ENCODE measurements at places on chromosomes 1 and 21.

- DNase-seq: no peak
Measured at GRCh38 chr1:209038316-209038715, 545.2 kb upstream of the CAMK1G start.

GRCh38 chr1:42917241-42917495 is 41.5 kb downstream of the SLC2A1 start:
- no peak for DNase-seq

DNA sequence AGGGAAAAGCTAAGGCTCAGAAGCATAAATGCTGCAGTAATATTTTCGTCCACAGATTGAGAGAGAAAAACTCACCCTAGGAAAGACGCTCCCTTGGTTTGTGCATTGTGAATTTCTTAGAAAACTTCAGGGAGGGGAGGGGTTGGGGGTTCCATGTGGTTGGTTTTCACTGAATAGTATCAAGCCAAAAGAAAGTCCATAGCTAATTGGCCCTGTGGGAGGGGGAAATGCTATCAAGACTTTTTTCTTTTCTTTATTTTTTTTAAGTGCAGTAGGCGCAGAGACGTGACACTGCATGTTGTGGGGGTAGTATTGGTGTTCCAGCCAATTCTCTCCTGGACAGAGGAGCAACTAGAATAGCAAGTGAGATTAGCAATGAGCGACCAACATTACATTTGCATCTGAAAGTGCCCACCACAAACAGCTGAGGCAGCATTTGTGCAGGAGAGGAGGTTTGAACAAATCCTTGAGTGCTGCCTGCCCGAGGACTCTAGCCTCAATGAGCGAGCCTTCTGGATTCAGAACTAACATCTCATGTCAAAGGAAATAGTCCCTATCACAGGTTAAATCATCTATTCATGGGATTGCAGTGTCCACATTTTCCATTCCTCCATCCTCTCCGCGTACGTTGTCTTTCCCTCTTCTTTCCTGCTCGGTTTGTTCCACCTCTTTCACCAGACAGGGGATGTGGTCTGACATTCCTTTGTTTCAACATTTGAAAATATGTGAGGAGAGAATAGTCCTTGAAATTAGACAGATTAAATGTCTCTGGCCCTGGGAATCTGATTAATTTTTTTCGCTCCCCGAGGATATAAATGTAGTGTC is 118.0 kb upstream of the MARK1 start:
- DNase-seq: no peak

GRCh38 chr1:109864930-109865612 is 45.6 kb upstream of the CSF1 start:
- no peak for DNase-seq

DNA sequence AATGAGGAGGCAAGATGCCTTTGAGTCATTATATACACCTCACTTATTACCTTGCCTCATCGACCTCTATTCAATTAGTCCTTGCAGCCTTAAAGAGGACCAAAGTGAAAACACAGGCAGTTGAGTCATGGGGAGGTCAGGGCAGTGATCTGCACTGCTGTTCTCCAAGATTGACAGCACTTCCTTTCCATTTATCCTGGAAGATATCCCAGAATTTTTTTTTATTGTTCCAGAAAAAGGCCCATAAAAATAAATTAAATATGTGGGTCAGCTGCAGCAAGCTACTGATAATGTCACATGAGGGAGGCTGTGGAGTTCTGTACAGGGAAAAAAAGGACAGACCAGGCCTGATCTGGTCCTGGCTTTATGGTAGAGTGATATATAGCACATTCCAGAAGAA is 33.2 kb upstream of the CDC42BPA start:
- DNase-seq: no peak

DNA sequence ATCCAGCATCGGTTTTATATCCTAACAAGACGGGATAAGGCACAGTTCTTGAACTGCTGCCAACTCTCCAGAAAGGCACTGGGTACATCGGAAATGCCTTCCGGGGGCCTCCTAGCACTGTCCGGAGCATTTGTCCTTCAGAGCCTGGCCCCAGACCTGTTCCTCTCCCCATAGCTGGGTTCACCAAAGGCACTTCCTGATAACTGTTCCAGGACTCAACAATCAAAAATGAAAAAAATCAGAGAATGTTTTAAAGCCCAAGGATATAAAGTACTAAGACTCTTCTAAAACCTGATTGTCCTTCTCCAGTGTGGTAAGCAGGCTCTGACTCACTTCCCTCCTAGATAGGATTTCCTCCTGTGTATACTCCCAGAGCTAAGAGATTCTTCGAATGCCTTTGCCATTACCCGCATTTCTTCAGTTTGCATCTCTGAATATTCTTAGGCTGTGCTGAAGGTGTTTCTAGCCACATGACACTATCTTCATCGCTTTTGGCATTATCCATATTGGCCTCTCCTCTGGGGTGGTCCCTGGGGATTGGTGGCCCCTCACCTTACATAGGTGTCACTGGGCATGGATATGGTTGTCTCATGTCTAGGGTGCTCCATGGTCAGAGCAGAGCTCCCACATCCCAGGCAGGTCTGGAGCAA is 112.9 kb downstream of the ZBTB18 start:
- peak; percentile 95 for DNase-seq

GRCh38 chr1:23343221-23344110 is 618 bp downstream of the HNRNPR start:
- DNase-seq: no peak

- no peak for DNase-seq
Measured at GRCh38 chr1:246333855-246334254, 173.2 kb downstream of the SMYD3 start.

DNA sequence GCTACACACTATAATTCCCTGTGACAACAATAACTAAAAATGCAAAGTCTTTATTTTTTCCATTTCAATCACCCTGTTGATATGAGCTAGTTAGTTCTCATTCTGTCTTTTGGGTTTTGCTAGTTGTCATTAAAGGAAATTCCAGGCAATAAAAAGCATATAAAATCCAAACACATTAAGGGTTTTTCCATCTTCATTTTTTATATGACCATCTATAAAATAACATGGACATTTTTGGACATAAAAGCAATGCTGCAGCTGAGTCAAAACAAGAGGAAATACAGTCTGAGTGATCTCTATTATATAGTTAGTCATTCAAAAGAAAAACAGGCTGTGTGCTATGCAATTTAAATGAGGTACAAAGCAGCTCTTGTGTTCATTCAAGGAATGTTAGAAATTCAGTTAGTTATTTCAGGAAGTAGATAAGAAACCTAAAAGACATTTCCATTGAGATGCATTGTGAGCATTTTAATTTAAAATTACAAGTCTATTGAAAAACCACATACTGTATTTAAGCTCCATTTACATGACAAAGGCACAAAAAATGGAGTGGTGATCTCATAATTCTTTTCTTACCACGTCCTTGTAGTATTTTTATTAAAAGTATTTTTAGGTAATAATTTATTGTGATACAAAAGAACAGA is 67.3 kb upstream of the BCL10 start:
- peak; percentile 58 for DNase-seq

- DNase-seq: no peak
Measured at GRCh38 chr1:171674431-171675405, 22.2 kb upstream of the MYOC start.

DNA sequence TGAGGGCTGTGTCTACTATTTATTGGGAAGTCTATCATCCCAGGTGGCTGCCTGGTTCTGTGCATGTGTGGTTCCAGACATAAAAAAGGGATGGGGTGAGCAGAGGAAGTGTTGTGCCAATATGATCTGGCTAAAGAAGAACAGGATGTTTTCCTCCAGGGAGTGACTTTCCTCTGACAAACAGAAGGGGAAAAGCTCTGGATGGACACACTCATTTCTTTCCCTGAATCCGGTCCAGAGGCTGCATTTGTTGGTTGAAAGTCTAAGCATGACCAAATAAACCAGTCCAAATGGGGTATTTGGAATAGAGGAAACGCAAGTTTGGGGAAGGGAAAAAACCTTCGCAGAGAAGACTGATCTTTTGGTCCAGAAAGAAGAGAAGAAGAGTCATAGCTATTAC is 12.7 kb downstream of the GREM2 start:
- no peak for DNase-seq

GRCh38 chr21:45016031-45016405 is 58.4 kb upstream of the ADARB1 start:
- DNase-seq: no peak

- DNase-seq: no peak
Measured at GRCh38 chr1:66445492-66446181, 88.3 kb upstream of the SGIP1 start.

- DNase-seq: no peak
Measured at GRCh38 chr1:45370575-45370974, 30.3 kb upstream of the MUTYH start.

DNA sequence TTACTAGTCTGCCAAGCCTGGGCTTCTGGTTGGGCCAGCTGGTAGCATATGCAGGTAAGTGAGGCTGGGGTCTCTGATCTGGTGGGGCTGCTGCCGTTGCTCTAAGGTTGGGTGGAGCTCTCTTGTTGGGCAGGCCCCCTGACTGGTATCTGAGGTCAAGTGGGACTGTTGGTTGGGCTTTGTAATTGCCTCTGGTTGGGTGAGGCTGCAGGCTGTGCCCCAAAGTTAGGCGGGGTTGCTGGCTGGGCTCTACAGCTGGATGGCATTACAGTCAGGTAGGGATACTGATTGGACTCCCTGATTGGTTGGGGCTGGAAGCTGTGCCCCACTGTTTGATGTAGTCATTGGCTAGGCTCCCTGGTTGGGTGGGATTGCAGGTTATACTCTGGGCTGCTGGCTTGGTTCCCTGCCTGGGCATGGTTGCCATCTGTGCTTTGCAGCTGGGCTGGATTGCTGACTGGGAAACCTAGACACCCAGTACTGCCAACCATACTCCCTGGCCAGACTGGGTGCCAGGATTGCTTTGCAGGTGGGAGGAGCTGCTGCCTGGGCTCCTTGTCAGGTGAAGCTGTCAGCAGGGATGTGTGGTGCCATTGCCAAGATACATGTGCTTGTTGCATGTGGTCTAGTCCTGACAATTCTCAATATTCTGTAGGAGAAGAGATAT is 130.5 kb downstream of the RABGAP1L start:
- no peak for DNase-seq

DNA sequence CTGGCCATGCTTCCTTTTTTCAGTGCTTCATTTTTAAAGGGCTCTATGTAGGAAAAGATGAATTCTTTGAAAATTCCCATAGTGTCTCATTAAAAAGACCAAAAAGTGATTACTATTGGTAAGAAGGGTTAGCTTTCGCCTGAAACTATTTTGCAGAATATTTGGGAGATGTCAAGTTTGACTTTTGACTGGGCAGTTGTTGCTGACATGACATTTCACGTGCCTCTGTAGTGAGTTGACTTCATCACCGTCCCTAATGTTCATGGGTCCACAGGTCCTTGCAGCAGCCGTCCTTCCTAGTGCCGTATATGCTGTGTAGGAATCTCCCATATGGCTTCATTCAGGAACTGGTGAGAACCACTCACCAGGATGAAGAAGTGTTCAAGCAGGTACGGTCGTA is 88.7 kb upstream of the KIF1B start:
- DNase-seq: no peak

- no peak for DNase-seq
Measured at GRCh38 chr1:92923664-92924063, 37.6 kb downstream of the DIPK1A start.

DNA sequence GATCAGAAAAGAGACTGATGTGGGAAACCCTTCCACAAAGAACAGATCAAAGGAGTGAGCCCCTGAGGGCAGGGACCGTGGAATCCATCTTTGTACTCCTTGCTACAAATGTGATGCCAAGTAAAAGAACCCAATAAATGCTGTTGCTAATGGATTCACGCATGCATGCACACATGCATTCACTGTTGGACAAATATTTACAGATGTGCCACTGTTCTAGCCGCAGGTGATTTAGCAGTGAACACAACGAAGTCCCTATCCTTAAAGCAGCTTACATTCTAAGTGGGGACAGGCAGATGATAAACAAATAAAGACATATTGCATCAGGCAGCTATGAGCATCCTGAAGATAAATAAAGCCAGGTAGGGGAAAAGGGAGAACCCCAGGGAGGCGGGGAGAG is 67.8 kb downstream of the ITPKB start:
- no peak for DNase-seq

- no peak for DNase-seq
Measured at GRCh38 chr1:90358448-90358847, 358.7 kb downstream of the BARHL2 start.

DNA sequence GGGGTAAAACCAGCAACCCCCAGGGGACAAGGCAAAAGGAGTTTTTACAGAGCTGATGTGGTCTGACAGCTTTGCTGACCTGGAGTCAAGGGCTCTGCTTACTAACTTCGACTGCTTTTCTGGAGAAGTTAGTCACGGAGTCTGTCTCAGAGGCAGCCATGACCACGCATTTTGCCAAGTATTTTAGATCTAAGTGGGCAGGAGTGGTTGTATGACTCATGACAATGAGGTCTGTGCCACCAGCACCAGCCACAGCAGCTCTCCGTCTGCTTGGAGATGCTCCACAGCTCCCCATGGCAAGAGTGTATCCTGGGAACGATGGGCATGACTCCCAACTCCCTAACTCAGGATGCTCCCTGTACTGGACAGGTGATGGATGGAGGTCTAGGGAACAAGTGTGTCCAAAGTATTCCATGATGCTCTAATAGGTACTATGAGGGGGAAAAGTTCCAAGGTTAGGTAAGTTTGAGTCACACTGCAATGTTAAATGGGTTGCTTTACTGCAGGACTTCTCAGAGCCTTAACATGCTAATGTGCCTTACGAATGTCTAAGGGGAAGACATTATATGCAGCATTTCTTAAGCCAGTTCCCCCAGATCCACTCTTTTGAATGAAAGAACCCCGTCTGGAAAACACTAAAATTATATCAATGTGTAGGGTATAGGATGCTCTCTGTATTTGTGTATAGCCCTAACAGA is 359.0 kb downstream of the HHAT start:
- no peak for DNase-seq

GRCh38 chr21:38918607-38919346 is 113.0 kb downstream of the ETS2 start:
- no peak for DNase-seq

GRCh38 chr1:151920149-151920548 is 10.8 kb upstream of the THEM4 start:
- DNase-seq: no peak

DNA sequence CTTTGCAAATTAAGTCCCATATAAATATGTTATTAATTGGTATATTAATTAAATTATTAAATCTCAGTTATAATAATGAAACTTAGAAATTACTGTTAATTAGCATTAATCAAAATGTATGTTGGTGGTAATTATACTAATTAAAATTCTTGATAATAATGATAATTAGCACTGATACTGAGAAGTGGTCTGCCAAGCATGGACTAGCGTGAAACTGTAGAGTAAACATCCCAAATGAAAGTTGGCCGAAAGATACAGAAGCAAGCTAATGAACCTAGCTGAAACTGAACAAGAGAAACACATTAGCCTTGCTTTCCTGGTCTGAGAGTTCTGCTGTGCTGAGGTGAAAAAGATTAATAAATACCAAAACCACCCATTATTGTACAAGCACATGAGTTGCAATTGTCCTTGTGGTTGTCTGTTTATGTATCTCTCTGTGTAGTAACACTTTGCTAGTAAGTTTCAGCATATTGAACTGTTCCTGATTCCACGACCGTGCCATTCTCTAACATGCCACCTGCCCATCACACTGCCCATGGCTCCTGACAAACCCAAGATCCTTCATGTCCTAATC is 341.8 kb downstream of the PLPP3 start:
- no peak for DNase-seq

GRCh38 chr21:32004291-32004690 is 131.5 kb downstream of the HUNK start:
- DNase-seq: no peak

Measured in retinal pigment epithelial cell (primary cell).